ENCODE measurements at places on chromosomes 16 and 17. TPM values are rescaled to one million over a fixed set of nuclear protein-coding genes. Genes with fewer than 3 reads are reported as not detected.

DNA sequence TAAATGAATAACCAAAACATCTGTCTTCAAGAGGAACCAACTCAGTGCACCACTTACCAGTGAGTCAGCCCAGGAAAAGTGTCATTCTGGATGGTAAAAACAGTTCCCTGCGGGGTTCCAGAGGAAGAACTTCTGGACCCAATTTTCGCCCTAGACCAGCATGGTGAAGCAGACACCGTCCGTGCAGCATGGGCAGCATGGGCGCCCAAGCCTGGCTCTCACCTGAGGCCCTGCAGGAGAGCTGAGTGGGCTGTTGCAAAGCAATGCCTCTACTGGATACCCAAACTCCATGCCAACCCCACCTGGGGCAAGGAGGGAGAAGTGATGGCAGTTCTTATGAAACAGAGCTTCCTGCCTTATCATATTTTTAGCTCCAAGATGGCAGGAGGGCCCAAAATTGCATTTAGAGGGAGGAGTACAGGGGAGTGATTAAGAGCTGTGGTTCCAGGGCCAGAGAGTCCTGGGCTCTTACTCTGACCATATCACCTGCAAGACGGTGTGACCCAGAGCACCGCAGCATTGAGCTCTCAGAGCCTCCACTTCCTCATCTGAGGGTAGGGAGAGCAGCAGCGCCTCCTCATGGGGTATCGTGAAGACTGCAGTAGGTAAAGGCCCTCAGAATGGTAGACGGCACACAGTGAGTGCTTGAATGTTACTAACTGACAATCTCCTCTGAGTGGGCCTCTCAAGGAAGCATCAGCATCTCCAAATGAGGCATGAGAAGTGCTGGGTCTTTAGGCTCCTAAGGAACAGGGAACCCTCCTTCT is 16.6 kb upstream of the INPP5K start:
- DNase-seq, result no peak

The TNFSF12 gene
- total RNA-seq, result 29.2 TPM

The ABCA8 gene
- total RNA-seq, result 302 TPM

The ALDOC gene
- 46.7 TPM for total RNA-seq

The SOCS1 gene
- 6.5 TPM for total RNA-seq

DNA sequence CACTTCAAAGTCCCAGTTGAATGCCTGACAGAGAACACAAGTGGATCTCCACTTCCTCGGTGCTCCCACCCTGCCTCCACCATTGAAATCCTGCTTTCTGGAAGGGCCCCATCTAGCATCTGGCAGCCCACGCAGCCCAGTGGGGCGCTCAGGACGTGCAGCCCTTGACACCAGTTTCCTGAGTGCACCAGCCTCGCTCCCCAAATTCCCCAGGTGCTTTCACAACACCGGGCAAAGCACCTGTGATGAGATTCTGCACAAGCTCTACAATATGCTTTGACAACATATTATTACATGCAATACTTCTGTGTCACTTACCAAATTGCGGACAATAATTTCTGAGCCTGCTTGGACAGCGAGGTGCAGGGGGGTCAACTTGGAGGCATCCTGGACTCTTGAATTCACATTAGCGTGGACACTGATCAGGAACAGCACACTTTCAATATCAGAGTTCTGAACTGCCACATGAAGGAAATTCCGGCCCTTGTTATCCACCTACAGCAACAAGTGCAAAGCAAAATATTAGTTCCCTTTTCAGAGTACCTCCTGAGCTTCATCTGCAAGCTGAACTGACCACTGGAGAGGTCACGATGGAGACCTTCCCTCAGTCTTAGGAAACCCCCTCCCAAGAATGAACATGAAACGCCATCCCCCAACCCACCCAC is 33.9 kb downstream of the CYB5D2 start:
- no peak for DNase-seq

DNA sequence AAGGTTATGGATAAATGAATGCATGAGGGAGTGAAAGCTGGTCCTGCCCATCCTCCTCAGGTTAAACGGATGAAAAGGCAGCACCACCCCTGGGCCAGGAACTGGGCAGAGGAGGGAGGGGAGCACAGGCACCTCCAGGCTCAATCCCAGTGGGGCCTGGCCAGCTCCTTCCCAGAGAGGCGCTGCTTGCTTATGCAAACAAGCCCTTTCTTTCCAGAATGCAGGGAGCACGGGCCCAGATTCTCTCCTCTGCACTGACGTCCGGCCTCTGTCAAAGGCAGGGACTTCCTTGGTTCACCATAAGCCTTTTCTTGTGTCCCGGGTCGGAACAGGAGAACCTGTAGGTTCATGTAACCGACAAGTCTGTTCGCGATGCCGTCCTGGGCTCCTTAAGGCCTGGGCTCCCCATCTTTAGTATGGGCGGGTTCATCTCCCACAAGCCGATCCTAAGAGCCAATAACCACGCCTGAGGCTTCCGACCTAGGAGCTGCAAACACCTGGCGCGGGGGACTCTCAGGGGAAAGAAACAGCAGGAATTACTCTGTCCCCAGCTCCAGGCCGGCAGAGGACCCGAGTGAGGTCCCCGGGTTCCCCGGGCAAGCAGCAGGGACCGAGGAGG is 16.3 kb downstream of the ENPP7 start:
- DNase-seq, result no peak

- DNase-seq, result no peak
Observed at GRCh38 chr16:7278636-7279035, 54.0 kb upstream of the RBFOX1 start.

DNA sequence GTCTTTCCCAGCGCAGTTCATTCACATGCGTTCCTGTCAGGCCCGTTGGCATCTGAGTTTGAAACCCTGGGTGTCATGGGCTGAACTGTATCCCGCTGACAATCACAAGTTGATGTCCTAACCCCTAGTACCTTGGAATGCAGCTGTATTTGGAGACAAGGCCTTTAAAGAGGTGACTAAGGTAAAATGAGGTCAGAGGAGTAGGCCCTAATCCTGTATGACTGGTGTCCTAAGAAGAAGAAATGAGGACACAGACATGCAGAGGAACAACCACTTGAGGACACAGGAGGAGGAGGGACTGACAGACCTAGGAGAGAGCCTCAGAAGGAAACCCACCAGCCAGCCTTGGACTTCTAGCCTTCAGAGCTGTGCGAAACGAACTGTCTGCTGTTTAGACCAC is 33.1 kb downstream of the TRPV2 start:
- DNase-seq, result no peak

DNA sequence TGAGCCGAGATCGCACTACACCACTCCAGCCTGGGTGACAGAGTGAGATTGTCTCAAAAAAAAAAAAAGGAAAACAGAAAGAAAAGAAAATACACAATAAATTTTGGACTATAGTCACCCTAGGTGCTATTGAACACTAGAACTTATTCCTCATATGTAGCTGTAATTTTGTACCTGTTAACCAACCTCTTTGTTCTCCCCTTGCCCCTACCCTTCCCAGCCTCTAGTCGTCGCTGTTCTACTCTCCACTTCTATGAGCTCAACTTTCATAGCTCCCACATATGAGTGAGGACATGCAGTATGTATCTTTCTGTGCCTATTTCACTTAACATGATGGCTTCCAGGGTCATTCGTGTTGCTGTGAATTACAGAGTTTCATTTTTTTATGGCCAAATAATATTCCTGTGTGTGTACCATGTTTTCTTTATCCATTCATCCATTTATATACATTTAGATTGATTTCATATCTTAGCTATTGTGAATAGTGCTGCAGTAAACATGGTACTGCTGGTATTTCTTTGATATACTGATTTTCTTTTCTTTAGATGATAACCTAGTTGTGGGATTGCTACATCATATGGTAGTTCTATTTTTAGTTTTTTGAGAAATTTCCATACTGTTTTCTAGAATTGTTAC is 28.3 kb downstream of the VPS35L start:
- DNase-seq, result no peak

GRCh38 chr17:42849031-42849430 is 2.0 kb upstream of the AOC3 start:
- DNase-seq, result no peak

GRCh38 chr16:27365142-27366089 is 36.6 kb upstream of the IL21R start:
- DNase-seq, result no peak

DNA sequence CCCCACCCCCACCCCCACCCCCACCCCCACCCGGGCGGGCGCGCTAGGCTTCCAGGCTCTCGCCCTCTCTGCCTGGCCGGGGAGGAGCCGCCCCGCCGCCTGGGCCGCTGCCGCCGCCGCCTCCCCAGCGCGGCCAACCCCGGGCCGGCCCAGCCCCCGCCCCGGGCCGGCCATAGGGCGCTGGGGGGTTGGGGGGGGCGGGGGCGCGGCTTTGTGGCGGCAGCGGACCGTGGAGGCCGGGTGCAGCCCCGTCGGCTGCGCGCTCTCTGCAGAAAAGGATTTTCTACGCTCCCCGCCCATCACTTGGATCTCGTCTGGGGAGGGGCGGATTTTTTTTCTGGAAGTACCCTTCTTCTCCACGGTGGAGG is 230.9 kb downstream of the MRTFB start:
- no peak for DNase-seq

The TRAPPC2L gene
- total RNA-seq, result 47.4 TPM

DNA sequence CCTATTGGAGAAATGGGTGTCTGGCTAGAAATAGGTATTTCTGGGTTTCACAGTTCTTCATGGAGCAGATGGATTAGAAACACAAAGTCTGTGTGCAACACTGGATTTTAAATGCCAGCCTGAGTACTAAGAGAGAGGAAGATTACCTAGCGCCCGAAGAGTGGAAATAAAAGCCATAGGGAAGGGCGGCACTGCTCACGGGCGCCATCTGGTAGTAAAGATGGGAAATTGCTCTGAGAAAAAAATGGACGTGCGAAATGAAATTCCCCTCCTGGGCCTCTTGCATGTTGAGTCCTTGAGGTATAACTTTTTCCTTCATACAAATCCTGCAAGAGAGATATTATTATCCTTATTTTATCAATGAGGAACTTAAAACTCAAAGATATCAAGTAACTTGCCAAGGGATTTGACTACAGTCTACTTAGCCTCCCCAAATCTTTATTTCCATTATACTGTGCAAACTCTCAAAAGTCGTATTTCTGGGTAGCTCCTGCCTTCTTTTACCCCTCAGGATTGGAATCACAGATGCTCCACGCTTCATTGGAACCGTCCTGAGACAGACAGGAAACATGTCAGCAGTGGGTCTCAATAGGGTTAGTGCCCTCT is 72.8 kb downstream of the MMD start:
- DNase-seq, result no peak

The DPH1 gene
- 53.1 TPM for total RNA-seq

The EPX gene
- total RNA-seq, result not detected

DNA sequence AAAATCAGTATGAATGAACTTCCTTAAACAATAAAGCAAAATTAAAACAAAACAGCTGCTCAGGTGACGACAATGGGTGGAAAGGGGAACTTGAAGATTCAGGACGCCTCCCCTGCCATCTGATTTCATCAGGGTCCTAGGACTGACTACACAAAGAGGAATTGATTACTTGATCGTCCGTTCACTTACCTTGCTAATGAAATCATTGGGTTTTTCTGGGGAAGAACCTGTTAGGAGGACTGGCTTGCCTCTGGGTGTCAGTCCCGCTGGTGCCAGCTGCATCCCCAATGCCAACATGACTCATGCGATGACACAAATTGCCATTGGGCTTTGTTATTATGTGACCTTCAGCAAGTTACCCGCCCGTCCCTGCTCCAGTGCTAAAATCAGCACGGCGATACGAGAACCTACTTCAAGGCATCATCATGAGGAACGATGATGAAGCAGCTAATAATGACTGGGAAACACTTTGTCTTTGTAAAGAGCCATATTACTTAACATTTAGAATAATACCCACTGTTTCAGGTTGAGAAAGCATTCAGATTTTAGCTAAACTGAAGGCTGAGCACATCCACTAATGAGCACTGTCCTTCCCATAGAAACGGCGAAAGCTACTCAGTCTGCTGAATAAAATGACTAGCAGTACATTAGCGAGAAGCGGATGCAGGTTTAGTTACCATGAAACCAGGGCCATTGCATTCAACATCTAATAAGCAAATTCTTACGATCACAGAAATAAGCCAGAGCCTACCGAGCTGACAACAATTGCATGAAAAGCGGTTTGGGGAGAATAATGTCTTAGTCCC is 139.4 kb downstream of the ZFHX3 start:
- no peak for DNase-seq

DNA sequence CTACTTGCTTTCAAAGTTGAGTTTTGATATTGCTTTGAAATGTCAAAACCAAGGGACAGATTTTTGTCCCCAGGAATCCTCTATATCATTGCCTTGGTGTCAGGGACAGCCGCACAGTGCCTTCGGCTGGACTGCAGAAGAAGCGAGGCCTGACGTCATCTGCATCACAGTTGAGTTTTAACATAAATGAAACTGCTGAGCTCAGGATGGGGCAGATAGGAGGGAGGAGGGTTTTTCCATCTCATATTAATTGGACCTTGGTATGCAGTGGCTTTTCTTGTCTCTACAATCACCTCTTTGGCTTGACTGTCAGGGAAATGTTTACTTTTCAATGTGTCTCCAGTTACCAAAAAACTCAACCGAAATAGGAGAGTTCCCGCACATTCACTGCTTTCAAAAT is 111.3 kb downstream of the AATF start:
- DNase-seq, result no peak

The CCR7 gene
- not detected for total RNA-seq

The IGSF6 gene
- total RNA-seq, result 18.6 TPM

GRCh38 chr16:72018470-72018869 is 9.9 kb downstream of the DHODH start:
- no peak for DNase-seq

- no peak for DNase-seq
Observed at GRCh38 chr17:77735081-77735565, 223.4 kb upstream of the TNRC6C start.

GRCh38 chr16:84087466-84088151 is 29.1 kb downstream of the MBTPS1 start:
- no peak for DNase-seq

The LAT gene
- 6.2 TPM for total RNA-seq

- DNase-seq, result no peak
Observed at GRCh38 chr17:78973196-78973595, 6.5 kb downstream of the LGALS3BP start.

The KCNJ12 gene
- total RNA-seq, result 3.2 TPM

DNA sequence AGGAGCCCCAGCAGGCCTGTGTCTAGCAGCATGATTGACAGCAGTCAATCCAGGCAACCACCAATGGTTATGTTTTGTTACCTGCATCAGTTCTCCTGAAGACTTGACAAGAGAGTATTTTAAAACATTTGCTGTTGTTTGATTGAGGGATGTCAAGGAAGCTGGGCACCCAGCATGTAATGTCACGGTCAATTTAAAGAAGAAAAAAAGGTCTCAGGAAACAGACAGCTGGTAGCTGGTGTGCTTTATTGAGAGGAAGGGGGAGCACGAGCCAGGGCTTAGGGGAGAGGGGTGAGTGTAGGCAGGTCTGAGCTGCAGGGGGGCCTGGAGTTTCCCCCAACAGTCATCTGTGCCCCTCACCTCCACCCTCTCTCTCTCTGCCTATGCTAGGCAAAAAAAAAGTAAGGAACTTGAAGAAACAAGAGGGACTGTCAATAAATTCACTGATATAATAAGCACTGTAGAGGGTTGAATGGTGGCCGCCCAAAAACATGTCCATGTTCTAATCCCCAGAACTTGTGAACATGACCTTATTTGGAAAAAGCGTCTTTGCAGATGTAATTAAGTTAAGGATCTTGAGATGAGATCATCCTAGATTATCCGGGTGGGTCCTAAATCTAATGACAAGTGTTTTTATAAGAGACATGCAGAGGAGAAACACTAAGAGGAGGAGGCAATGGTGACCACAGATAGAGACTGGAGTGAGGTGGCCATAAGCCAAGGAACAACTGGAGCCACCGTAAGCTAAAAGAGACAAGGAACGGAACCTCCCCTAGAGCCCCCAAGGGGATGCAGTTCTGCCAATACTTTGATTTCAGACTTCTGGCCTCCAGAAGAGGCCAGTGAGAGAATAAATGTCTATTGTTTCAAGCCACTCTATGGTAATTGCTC is 14.5 kb downstream of the TSPOAP1 start:
- peak; percentile 18 for DNase-seq

GRCh38 chr16:74450967-74451760 is 29.9 kb upstream of the CLEC18B start:
- no peak for DNase-seq

Data from omental fat pad (tissue), 4 donors.